Stimulated activated CD8-positive, alpha-beta memory T cell treated with anti-CD3 and anti-CD28 coated beads, Interleukin-4, amount 100 ng/mL, for 24 hours (primary cell): ENCODE measurements at places on chromosomes 12 and 14.

DNA sequence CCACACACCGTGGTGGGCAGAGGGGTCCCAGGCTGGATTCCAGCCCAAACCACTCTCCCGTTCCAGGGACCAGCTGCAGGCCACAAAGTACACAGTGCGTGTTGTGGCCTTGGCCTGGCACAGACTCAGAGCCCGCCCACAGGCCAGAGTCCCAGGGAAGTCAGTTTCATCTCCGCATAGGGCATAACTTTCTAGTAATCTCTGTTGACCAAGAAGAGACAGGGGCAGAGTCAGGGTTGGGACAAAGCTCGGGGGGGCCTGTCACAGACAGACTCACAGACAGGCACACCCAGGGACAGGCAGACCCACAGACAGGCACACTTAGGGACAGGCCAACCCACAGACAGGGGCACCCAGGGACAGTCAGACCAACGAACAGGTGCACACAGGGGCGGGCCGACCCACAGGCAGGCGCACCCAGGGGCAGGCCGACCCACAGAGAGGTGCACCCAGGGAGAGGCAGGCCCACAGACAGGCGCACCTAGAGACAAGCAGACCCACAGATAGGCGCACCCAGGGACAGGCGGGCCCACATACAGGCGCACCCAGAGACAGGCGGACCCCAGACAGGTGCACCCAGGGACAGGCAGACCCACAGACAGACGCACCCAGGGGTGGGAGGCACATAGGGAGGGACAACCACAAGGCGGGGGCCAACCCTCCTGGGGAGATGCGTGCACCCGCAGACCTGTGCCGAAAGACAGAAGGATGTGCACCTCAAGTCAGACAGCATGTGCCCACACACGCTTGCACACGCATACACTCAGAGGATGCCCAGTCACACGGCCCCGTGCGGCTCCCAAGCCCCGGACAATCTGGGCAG is 323.3 kb upstream of the RTL1 start:
- DNase-seq: no peak

DNA sequence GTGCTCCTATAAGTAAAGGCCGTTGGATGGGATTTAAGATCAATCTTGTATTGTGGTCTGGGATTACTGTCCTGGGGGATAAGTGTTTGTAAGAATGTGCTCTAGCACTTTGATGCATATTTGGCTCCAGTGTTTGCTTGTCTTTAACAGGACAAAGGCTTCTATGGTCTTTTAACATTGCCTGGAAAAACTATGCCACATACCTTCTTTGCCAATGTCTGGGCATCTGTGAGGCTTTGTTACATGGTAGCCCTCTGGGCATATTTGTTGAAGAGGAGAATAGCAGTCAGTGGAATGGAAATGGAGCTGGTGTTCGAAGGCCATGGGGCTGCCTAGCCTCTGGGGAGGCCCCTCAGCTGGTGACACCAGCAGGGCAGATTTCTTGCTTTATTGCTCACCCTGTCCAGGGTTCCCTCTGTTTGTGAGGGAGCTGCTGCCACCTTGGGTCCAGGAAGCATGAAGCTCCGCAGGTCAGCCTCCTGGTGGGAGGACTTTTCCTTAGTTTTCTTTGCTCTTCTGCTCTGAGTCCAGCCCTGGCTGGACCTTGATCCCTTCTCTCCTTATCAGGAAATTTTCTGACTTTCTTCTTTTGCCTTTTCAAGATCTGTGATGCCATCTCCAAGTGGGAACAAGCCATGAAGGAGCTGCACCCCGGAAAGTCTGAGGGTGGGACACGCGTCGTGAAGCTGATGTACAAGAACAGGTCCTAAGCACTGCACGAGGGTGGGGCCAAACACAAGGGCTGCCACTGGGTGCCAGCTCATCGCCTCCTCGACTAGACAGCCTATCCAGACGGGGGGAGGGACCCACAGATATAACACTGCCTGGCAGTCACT is 19.5 kb downstream of the PIGH start:
- DNase-seq: no peak

DNA sequence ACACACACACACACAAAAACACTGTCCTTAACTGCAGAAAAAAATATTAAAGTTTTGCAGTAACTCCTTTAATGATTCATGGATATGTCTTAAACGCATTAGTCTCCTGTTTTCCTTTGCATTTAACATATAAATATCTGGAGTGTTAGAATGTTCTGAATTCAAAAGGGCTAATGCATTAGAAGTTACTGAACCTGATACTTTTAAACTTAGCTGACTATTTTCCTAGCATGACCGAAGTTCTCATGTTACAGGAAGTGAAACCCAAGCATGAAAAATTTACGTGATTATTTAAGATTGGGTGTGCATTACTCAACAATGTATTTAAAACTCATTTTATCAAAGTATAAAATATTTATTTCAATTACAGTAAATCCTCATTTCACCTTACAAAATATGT is 791.2 kb downstream of the FLRT2 start:
- DNase-seq: no peak

GRCh38 chr12:124655698-124656516 is 88.5 kb upstream of the NCOR2 start:
- DNase-seq: no peak

GRCh38 chr12:118103201-118103600 is 610 bp downstream of the VSIG10 start:
- DNase-seq: no peak

DNA sequence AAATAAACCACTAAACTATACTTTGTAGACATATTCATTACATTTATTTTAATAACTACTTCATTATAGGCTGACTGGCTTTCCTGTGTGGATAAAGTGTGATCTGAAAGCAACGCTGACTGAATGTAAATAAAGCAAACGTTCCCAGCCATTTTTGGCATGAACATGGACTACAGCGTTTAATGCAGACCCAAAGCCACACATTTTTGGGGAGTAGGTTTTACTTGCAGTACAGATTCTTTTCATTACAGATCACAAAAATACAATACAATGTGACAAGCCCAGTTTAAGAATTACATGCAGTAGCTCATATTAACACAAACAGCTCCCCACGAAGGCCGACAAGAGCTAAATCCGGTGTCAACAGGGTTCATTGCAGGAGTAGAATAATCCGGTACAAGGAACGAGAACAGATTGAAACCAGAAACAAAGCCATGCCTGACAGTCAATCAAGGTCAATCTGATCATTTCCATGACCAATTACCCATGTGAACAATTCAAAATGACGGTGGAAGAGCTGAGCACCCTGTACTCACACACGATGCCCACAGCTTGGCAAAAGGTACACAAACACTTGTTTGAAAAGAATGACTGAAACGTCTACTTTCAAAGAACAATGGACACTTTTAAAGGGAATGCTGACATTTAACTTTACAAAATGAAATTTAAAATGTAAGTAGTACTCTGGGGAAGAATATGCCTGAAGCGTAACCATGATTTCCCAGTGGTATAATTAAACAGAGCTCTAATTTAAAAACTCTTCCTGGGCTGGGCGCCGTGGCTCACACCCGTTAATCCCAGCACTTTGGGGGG is 5.3 kb downstream of the BAG5 start:
- DNase-seq: no peak

DNA sequence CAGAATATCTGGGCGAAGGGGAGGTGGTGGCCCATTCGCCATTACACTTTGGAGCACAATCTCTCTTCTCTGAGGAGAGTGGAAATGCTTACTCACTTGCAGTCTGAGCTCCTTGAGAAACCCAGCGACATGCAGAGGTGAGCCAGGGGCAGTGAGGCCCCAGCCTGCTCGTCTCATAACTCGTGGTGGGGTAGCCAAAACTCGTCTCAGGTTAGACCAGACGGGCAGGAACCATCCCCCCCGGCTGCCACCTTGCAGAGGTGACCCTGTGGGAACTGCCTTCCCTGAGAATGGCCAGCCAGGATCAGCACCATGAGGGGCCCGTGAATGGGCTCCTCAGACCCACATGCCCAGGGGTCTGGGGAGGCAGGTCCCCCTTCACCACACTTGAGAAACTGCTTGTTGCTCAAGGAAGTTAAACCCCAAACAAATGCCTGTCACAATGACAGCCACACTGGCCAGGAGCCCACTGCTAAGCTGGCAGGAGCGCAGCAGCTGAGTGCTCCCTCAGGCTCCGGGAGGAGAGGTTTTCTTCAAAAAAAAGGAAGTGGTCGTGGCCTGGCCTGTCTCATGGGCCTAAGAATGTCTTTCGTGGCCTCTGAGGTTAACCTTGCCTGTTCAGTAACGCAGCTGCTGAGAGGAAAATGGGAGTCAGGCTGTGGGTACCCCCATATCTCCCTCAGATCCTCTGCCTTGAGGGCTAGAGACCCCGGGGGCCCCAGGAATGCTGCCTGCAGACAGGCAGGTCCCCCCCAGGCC is 9.2 kb upstream of the ALDH2 start:
- DNase-seq: no peak
